SK-N-DZ (cell line): ENCODE measurements at places on chromosomes 5 and 9.

DNA sequence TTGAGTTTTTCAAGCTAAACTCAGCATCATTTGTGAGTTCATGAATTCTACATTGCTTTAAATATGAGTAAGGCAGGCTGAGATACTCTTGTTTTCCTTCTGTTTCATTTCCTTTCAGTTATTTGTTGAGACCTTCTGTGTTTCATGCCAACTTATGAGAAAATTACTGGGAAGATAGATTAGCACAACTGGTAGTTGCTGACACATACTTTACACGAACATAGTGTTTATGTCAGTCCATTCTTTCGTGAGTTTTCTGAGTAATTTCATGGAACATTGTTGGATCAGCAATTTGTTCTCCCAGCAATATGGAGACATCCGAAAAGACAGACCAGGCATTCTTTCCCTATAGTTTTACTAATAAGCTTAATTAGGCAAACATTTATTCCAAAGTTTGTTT, 102.0 kb upstream of the SMC5 start:
- no peak for DNase-seq

GRCh38 chr5:92637960-92638359, 943.1 kb downstream of the NR2F1-AS1 start:
- DNase-seq, result no peak

GRCh38 chr5:132425975-132426524, 56.5 kb downstream of the SLC22A5 start:
- DNase-seq, result no peak

GRCh38 chr9:95910023-95910707, 34.7 kb downstream of the ERCC6L2 start:
- no peak for DNase-seq

- no peak for DNase-seq
Measured at GRCh38 chr5:122751293-122751782, 23.5 kb upstream of the SNX2 start.

GRCh38 chr5:78295035-78295961, 800 bp upstream of the AP3B1 start:
- peak; percentile 23 for DNase-seq

GRCh38 chr5:61447780-61448495, 115.9 kb downstream of the ZSWIM6 start:
- DNase-seq, result no peak

DNA sequence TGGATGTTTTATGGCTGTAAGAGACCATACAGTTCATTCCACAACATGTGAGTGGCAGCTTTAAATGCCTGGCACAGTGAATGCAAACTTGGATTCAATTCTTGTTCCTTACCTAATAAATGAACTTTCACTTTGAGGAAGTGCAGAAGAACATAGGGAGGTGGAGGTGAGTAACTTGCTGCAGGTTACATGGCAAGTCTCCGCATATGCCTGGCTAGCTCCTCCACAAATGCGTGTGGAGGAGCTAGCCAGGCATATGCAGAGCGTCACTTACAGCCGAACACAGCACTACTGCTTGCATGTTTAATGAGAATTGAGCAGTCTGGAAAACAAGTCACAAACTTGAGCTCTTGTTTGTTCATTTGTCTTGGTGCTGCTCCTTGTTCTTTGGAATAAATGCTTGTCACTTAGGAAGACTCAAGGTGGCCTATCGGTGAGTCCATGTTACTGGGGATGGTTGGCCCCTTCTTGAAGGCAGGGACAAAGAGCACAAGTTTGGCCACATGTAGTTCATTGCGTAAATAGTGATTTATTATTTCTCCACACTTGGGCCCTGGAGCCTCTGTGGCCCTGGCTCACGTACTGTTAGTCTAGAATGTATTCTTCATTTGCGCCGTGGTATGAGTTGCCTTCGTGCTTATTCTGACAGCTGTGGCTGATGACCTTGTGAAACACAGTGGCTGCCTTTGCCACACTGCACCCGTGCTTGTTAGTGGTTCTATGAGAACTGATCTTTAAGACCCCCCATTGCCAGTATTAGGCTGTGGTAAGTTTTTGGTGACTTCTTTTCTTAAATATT, 3.1 kb downstream of the ISOC1 start:
- no peak for DNase-seq

DNA sequence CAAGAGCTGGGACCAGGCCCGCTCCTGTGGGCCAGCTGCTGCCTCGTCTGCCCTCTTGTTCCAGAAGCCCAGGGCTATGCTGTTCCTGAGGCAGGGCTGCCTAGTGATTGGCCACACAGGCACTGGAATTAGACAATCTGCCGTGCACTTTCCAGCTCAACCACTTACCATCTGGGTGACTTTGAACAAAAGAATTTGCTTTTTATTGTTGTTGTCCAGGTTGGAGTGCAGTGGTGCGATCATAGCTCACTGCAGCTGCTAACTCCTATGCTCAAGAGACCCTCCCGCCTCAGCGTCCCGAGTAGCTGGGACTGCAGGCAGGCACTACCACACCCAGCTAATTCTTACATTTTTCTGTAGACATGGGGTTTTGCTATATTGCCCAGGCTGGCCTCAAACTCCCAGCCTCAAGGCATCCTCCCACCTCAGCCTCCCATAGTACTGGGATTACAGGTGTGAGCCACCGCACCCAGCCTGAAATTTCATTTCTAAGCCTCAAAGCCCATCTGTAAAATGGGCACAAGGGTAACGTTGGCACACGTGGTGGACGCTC, 1.2 kb upstream of the NEK6 start:
- DNase-seq, result no peak

- no peak for DNase-seq
Measured at GRCh38 chr9:84744195-84744594, 74.7 kb downstream of the NTRK2 start.

- no peak for DNase-seq
Measured at GRCh38 chr9:91832322-91832721, 117.7 kb downstream of the ROR2 start.

DNA sequence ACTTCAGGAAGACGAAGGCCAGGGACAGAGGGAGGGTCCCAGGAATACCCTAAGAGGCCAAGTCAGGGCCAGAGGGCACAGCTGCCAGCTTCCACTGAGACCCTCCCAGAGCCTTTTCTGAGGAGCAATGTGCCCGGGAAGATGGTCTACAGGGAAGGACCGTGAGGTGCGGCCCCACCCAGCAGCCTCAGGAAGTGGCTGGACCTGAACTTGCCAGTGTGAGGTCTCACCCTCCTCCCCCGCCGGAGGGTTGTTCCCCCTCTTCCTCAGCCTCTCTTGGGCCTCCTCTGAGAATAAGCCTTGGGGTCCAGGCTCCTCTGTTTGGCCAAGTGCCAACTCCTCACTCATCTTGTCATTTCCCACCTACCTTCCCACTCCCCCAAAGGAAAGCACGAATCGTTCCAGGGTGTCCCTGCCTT, 13.4 kb upstream of the SLC25A51 start:
- no peak for DNase-seq

DNA sequence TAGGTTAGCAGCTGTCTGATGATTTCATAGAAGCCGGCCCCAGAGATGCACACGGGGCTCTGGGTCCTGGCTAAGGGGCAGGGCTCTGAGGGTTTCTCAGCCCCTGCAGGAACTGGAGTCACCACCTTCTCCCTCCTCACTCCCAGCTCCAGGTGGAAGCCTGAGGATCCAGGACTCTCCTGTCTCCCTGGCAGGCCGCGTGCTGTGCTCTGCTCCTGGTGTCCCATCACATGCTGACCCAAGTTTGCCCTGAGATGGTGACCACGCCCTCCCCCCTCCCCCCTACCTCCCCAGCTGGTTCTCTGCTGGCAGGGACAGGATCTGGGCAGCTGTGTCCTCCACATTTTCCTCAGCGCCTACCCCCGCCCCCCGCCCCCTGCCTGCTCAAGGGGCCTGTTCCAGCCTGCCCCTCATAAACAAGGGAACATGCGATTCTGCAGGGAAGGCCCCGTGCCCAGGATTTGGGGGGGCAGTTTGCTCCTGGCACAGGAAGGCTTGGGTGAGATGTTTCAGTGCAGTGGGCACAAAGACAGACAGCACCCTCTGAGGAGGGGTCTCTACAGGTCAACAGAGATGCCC, 87.4 kb downstream of the PSD2 start:
- DNase-seq, result no peak

- no peak for DNase-seq
Measured at GRCh38 chr9:87546704-87547103, 49.0 kb downstream of the DAPK1 start.

DNA sequence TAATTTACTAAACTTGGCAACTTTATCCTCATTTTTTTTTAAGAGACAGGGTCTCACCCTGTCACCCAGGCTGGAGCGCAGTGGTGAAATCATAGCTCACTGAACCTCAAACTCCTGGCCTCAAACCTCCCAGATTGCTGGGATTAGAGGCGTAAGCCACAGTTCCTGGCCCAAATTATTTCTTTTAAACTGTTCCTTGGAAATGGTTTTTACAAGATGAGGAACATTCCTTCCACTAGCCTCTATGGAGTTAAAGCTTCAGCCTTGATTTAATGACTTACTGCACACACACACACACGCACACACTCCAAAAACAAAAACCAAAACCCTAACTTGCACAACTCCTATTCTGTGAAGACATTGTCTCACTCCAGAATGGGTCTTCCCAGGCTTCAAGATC, 77.2 kb upstream of the TARS1 start:
- no peak for DNase-seq

GRCh38 chr9:135490166-135490870, 10.2 kb upstream of the MRPS2 start:
- no peak for DNase-seq

- DNase-seq, result no peak
Measured at GRCh38 chr9:117296453-117296852, 118.4 kb downstream of the ASTN2 start.

DNA sequence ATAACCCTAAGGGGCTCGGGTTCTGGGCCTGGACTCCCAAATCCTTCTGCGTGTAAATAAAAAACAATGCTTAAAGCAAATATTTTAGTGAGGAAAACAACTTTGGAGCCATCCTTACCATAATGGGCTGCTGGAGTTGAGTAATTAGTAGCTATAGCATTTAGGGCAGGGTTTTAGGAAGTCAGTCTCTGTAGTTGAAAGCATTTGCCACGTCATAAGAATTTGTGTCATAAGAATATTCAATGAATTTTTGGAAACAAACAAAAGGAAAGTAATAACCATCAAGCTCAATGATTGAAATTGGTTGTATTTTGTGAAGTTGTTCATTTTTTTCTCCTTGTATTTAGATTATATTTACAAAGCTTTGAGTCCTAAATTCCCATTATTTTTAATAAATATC, 114.8 kb upstream of the ELL2 start:
- DNase-seq, result no peak

GRCh38 chr5:54756301-54756700, 229.1 kb downstream of the ESM1 start:
- DNase-seq, result no peak

DNA sequence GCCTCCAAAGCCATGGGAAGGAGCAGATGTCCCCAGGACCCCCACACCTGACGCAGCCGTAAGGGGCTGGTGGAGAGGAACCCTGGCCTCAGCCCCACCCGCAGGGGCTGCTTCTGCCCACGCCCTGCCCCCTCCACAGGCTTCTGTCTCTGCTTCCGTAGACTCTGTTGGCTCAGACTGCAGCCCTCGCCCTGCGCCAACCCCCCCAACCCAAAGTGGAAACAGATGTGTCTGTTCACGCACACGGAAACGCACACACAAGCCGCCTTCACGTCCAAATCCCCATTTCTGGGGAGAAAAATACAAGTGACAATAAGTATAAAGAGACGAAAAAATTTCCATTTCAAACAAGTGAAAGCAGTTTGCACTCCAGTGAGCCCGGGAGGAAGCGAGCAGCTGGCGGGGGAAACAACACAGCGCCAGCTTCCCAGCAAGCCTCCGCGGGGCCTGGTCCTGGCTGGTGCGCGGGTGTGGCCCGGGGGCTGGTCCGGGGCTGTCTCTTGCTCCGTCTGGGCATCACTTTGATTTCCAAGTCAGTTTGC, 32.6 kb upstream of the RXRA start:
- no peak for DNase-seq

DNA sequence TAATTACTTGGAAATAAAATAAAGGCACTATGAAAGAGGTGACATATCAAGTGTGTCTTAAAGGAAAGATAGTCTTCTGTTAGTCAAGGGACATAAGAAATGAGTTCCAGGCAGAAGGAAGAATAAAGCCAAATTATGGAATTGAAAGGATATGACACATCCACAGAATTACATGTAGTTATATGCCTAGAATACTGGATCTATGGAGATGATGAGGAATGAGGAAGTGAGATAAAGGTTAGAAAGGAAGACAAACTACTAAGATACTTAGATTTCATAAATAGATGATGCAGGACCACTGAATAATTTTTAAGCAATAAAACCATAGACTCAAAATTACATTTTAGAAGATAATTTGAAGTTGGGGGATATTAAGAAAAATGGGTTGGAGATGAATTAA, 609.8 kb downstream of the PTPRD start:
- DNase-seq, result no peak

GRCh38 chr9:97480749-97481148, 20.7 kb upstream of the TMOD1 start:
- DNase-seq, result no peak

DNA sequence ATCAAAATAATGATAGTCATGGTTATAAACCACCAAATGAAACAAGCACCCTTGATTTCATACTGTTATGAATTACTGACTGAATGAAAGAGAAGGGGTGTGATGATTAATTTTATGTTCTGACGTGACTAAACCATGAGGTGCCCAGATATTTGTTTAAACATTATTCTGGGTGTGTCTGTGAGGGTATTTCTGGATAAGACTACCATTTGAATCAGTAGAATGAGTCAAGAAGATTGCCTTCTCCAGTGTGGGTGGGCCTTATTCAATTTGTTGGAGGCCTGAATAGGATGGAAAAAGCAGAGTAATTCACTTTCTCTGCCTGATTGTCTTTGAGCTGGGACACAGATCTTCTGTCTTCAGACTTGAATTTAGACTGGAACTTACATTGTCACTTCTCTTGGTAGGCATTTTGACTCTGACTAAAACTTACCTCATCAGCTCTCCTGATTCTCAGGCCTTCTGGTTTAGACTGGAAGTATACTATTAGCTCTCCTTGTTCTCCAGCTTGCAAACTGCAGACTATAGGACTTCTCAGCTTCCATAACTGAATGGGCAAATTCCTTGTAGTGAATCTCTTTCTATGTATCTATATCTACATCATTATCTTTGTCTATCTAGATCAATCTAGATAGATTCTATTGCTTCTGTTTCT, 321.9 kb upstream of the TARS1 start:
- DNase-seq, result no peak

GRCh38 chr5:60332244-60333004, 367.5 kb downstream of the DEPDC1B start:
- DNase-seq, result no peak

- no peak for DNase-seq
Measured at GRCh38 chr9:128498911-128499310, 5.6 kb upstream of the GLE1 start.

- DNase-seq, result no peak
Measured at GRCh38 chr9:124765439-124765835, 5.7 kb downstream of the NR6A1 start.

DNA sequence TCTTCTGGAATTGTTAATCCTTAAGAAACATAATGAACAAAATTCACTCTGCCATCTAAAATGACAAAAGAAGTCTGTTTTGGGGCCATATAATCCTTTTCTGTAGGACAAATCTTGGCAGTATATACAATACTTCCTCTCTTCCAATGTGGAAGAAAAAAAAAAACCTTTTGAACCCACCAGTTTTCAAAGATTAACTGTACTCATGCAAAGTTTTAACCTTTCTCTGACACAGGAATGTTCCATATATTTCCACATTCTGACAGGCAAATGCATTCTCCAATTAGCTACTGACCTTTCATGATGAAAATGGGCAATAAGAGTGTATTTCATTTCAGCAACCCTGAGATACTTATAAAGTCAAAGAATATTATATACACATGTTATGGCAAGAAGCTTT, 65.4 kb downstream of the RNF130 start:
- DNase-seq, result no peak

- DNase-seq, result no peak
Measured at GRCh38 chr5:1461396-1461795, 16.2 kb upstream of the SLC6A3 start.

- no peak for DNase-seq
Measured at GRCh38 chr9:109315480-109316206, 5.2 kb downstream of the EPB41L4B start.
